ENCODE measurements at places on chromosomes 13 and 19.
A peak's percentile ranks its signal among the peaks of the same experiment; 100 is the strongest.

- DNase-seq = no peak
Measured at GRCh38 chr13:107434347-107434746, 781.0 kb downstream of the LIG4 start.

DNA sequence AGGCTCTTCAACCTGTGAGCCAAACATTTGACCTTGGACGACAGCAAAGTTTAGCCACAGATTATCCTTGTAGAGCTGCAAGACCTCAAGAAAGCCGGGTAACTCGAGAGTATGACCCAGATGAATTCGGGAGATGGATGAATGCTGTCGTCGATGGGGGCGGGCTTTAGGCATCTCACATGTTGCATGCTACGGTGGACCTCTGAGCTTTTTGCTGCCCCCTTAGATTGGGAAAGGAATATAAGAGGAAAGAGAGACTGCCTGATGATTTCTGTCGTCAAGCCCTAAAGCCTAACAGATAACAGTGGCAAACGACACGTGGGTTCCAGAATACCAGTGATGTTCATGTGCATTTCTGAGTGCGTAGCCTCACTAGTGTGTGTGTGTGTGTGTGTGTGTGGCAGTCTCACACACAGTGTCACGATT, 730 bp upstream of the ABCC4 start:
- DNase-seq = no peak

- no peak for DNase-seq
Measured at GRCh38 chr13:52394586-52394985, 11.4 kb downstream of the THSD1 start.

DNA sequence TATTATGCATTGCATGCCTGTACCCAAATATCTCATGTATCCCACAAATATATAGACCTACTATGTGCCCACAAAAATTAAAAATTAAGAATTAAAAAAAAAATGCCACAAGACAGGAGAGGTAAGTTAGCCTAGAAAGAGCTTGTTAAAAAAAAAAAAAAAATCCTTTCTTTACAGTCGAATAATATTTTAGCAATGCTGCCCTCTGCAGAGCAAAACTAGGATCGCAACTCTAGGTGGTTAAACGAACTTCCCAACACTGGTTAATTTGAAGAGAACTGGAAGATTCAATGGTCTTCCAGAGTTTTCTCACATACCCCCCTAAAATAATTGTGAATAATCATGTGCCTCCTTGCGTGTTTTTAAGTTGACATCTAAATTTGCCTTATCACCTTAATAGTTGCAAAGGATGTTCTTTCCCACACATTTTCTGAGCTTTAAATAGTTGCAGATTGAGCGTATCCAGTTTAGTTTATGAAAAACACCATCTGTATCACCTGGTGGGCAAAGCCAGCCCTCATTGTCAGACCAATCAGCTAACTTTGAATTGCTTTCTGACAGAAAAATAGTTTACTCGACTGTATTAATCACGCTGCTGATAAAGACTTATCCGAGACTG, 47.4 kb upstream of the RCBTB2 start:
- DNase-seq = peak; percentile 58

DNA sequence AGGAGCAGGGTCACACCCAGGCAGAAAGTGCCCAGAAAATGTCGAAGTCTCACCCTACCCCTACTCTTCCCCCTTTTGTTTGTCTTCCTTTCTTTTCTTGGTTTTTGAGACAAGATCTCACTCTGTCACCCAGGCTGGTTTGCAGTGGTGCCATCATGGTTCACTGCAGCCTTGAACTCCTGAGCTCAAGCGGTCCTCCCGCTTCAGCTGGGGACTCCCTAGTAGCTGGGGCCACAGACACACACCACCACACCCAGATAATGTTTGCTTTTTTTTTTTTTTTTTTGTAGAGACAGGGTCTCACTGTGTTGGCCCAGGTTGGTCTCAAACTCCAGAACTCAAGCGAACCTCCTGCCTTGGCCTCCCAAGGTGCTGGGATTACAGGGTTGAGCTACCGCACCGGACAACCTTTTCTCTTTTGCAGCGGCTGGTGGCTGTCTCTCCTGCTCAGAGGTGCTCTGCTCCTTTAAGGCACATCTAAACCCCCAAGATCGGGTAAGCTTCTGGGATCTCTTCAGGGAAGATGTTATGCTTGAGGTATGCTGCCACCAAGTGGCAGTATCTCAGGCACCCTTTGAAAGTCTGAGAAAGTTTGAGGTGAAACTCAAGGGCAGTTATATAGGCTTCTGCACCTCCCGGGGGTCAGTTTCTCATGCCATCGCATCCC, 22.4 kb upstream of the EBI3 start:
- no peak for DNase-seq

DNA sequence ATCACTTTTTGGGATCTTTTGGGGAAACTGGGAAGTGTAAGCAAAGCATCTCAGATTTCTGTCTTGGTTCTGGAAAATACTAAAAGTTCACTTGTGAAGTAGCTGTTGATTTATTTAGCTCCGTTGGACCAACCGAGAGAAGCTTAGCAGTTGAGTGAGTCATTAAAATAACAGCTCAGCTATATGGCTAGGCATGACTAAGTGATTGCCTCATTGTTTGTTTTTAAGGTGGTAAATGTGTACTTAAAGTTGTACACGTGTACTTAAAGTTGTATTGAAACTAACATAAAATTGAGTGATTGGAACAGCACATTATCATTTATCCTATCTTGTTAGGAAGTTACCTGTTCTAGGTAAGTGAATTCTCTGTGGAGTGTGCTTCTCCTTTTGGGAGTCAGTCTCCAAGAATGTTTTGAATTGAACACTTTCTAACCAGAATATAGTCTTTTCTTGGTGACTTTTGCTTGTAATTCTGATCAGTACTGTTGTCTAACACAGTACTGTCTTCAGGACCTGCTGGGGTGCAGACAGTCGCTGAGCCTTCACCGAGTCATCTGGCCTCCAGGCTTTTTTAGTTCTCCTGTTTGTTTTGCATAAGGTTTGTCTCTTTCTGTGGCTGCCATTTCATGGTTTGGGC, 2.9 kb upstream of the DCUN1D2 start:
- DNase-seq = peak; percentile 48

DNA sequence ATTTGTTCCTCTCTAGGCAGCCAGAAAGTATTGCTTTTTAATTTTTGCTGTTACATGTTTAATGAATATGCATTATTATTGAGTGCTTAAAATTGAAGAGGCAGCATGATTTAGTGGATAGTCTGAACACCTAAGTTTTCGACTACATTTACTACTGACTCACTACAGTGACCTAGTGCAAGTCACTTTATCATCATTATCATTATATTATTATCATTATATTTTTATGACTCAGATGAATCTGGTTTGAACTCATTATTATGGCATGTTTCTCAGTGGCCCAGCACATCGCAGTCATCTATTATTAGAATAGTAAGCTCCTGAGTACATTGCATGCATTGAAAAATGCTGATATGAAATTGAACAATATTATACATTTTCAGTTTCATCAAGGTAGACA, 351.2 kb upstream of the PRR20A start:
- DNase-seq = no peak

DNA sequence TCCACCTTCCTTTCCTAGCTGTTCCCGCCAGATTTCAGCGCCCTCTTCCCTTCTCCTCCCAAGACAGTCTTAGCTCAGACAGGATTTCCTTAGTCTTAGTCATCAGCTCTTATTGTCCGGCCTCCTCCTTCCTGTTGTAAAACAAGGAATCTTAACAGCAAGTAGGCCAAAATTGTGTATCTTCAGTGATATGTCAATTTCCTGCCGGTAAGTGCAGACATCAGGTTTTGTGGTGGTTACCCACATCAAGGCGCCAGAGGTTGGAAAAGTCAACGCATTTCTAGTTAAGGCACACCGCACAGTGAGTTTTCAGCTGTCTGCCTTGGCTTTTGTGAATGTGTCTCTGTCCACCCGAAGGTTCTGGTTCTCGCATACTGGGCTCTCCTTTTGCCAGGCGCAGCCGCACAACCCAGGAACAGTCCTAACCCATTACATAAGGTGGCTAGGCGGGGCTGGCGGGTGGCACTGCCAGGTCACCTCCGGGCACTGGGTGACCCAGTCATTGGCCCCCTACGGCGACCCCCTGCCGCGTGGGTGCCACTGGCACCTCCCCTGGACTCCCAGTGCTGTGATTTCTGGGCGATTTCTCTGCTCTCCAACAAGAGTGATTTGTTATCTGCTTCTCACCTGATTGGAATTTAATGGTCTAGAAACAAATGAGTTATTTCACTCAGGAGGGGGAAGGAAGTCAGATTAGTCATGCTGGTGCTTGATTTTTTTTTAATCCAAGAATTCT, 12.9 kb downstream of the COL4A2 start:
- no peak for DNase-seq

GRCh38 chr19:30022659-30023058, 80.6 kb downstream of the URI1 start:
- DNase-seq = no peak

- DNase-seq = no peak
Measured at GRCh38 chr19:8641908-8642547, 11.6 kb downstream of the NFILZ start.

DNA sequence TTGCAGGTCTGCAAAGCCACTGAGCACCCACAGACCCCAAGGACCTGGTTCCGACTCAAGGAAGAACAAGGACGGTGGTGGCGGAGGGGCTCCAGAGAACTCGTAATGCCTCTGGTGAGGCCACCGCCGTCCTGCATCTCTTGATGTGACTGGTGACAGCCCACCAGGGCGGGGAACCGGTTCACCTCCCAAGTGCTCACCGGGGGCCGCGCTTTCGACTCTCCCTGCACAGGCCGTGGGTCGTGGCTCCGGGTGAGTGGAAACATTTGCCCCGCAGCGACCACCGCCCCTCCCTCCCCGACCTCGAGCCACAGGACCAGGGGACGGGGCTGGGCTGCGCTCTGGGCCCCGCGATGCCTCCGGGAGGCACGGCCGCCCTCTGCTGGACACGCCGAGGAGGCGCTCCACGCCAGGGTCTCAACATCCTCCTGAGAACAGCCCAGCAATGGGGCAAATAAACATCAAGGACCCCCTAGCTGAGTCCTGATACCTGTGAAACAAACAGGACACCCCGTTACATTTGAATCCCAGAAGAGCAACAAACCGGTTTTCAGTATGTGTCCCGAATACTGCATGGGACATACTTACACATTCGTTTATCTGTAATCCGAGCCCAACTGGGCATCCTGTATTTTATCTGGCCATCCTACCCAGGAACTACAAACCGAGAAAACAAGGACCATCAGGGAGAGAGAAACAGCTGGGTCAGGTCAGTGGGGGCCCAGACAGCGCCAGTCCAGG, 3.9 kb upstream of the PLPP2 start:
- peak; percentile 45 for DNase-seq

DNA sequence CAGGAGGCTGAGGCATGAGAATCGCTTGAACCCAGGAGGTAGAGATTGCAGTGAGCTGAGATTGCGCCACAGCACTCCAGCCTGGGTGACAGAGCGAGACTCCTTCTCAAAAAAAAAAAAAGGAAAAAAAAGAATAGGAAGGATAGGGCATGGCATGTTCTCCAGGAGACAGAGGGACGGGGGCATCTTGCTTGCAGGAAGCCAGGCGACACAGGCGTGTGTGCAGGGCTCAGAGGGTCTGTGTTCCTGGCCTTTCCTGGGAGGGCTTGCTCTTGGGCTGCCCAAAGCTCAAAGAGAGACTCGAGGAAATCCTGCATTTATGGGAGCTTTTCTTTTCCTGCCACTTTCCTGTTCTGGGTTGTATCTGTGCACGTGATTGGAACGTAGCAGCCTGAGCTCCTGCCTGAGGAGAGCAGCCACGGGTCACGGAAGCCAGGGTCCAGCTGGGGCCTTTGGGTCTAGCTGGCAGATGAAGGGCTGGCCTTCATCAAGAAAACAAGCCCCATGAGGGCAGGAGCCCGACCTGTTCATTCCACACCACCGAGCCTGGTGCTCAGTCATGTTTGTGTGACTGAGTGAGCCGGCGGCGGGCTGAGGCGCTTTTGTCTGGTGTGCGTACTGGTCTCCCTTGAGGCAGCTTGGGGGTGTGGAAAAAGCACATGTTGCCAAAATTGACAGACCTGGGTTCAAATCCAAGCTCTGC, 44.5 kb downstream of the CAPN12 start:
- DNase-seq = no peak

DNA sequence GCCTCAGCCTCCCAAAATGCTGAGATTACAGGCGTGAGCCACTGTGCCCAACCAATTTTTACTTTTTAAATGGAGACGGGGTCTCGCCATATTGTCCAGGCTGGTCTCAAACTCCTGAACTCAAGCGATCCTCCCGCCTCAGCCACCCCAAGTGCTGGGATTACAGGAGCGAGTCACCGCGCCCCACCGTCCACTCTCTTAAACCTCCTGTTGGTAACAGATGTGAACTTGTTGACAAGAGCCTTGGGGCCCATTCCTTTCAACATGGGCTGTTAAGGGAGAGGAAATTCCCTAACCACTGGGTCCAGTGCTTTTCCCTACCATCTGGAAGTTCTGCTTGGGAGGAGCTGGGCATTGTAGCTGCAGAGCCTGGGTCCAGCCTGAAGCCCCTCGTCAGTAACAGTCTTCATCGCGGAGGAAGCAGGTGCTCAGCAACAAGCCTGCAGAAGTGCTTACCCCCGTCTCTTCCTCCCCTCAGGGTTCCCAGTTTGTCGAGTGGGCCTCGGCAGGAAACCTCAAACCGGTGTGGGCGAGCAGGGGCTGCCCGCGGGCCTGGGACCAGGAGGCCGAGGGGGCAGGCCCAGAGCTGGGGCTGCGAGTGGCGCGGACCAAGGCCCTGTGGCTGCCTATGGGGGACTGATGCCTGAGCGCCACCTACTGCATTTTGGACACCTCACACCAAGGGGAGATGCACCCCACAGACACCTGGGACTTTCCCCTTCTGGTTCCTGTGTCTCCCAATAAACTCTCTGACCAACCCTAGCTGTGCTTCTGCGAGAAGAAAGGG, 4.0 kb upstream of the FLT3LG start:
- no peak for DNase-seq

GRCh38 chr13:110105136-110105535, 201.8 kb downstream of the COL4A1 start:
- DNase-seq = no peak

DNA sequence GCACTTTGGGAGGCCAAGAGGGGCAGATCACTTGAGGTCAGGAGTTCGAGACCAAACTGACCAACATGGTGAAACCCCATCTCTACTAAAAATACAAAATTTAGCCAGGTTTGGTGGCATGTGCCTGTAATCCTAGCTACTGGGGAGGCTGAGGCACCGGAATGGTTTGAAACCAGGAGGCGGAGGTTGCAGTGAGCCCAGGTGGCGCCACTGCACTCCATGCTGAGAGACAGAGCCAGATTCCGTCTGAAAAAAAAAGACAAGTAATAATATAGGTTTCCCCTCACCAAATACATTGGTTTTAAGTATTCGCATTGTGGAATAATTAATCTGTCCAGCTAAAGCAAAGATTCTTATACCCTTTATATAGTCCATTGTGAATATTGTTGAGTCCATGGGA, 1544.6 kb downstream of the OLFM4 start:
- DNase-seq = no peak

Data from DMS79 treated with DMSO at 0.1 percent for 48 hours (cell line).